ENCODE measurements at places on chromosomes 7 and 10. TPM values are rescaled to one million over a fixed set of nuclear protein-coding genes. Genes with fewer than 3 reads are reported as not detected.
A peak's percentile ranks its signal among the peaks of the same experiment; 100 is the strongest.

Gene COL13A1
- polyA plus RNA-seq, result 24.8 TPM

Gene NUDT13
- polyA plus RNA-seq, result 7.0 TPM

Gene RELN
- polyA plus RNA-seq, result 24.5 TPM

Gene CALCR
- polyA plus RNA-seq, result 1.1 TPM

- DNase-seq, result no peak
These were observed 5.8 kb upstream of the CYP2C18 start for GRCh38 chr10:94677691-94678090.

- DNase-seq, result no peak
These were observed 20.0 kb downstream of the KCNK18 start for GRCh38 chr10:117217196-117217761.

- no peak for DNase-seq
These were observed 59.7 kb downstream of the PROSER2 start for GRCh38 chr10:11882646-11883375.

DNA sequence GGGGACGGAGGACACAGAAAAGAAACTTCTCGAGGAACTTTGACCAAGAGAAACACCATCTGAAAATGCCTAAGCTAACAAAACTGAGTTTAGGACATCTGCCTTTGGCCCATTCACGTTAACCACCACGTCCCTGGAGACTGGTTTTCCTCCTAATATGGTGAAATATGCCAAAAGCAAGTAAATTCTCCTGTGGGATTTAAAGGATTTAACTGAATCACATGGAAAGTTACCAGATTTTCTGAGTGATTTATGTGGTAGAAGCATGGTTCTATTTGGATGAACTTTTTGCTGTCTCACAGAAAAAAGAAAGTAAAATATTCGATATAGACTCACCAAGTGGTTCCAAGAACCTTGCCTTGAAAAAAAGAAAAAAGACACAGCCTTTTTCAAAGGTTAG lies 30.4 kb upstream of the BMPER start:
- DNase-seq, result no peak

GRCh38 chr7:45606931-45607330 lies 32.8 kb downstream of the ADCY1 start:
- no peak for DNase-seq

DNA sequence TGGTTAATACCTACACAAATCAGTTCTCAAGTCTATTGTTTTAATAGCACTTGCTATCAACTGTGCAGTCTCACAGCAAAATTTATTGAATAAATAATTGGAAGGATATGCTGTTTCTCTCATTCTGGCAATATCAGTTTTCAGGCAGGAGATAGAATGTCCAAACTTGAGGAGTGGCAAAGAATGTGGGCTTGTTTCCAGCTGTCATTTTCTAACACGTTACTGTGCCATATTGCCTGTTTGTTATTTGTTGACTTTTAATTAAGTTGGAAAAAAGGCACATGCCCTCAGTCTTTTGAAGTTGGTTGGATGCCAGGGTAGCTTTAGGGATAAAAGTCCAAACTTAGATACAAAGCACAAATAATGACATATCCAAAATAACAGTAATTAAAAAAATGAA lies 52.2 kb downstream of the MAGI2 start:
- peak; percentile 10 for DNase-seq

DNA sequence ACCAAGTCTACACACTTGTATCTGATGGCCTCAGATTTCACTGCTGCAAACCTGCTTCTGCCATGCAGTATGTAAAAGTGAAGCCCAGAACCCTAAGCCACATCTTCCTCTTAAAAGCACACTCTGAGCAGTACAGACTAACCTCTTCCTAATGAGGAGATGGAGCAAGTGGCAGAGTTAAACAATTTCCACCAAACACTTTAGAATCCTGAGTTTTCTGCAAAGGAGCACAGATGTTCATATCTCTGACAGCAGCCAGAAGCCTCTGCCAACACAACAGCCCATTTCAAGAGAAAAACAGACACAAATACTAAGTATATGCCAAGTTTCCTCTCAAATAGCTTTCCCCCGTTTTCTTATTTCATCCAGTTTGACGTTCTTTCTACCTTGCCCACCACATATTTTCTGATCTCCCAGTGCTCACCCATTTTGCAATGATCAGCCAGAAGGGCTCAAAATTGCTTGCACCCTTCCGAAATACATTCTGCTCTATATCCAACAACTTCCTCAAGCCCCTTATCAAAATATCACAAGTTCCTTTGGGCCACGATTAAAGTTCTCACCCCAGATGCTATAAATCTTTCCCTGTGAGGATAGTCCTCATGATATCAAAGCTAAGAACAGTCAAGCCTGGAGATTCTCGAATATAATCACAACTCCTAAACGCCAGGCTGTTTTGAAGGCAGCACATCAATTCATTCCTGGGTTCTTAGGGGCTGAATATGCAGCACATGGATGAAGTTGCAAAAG lies 27.5 kb downstream of the ELMO1 start:
- DNase-seq, result no peak

DNA sequence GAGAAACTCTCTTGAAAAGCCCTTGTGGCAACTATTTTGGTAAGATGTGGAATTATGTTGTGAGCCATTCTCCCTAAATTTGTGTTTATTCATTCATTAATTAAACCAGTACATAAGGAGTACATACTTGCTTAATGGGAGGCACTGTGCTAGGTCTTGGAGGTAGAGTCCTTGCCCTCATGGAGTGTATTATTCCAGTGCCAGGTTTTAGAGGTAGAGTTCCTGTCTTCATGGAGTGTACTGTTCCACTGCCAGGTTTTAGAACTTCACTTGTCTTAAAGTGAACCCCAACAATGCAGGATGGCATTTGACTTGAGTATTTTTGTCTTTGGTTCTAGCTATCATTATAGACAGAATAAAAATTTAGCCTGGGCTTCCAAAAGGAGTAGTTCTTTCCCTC lies 8.8 kb downstream of the MXI1 start:
- DNase-seq, result no peak

DNA sequence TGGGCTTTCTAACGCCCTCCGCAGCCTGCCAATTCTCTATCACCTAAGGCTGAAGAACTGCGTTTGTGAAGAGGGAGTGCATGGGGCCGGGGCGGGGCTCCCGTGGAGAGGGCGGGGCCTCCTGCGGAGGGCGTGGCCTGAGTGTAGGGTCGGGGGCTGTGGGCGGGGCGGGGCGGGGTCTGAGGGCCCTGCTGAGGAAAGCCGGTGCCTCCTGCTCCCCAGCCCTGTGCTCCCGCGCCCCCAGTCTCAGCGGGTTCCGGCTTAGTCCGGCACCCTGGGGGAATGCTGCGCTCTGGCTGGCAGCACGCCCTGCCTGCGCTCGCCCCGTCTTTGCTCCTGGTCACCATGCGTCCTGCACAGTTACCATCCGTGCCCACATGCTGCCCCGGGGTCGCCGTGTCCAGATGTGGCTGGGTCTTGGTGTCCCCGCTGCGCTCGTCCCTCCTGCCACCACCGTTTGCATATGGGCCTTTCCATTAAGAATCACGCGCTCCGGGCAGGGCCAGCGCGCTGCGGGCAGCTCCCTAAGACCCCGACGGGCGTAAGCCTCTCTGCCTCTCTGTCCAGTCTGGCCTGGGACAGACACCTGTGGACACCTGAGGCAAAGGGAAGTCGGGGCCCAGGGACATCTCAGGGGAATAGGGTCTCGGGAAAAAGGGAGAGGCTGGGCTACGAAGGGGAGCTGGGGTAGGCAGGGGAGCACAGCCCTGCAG lies 144.0 kb upstream of the RET start:
- DNase-seq, result no peak

DNA sequence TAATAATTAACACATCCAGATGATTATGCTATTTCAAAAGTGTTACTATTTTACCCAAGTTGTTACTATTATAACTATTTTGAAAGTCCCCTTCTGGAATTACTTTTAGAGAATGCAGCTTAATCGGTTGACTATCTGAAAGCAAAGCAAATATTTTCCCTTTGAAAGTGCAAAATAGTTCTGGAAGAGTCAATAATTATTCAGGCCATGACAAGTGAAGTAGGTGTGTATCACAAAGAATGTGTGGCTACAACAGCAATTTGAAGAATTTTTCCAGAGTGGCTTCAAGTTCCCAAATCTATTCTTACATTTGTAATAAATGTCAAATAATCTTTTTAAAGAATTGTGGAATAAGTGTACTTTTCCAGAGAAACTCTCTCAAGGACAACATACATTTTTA lies 42.8 kb downstream of the RNLS start:
- no peak for DNase-seq

- DNase-seq, result no peak
These were observed 227.4 kb upstream of the KAT6B start for GRCh38 chr10:74598891-74599566.

DNA sequence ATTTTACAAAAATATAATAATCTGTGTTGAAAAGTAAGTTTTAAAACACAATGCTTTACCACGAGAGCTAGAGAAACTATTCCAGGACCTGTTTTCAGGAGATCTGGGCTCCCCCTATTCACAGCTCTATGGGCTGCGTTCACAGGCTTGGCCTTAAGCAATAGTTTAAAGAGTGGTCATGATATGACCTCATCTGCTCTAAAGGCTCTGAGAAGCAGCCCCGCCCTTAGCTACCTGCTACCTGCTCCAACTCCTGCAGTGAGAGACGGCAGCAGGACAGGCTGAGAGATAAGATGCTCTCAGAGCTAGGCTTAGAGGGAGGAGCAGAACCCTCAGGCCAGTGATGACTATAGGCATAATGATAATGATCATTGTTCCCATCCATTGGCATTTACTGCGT lies 12.6 kb downstream of the ALOX5 start:
- DNase-seq, result no peak

DNA sequence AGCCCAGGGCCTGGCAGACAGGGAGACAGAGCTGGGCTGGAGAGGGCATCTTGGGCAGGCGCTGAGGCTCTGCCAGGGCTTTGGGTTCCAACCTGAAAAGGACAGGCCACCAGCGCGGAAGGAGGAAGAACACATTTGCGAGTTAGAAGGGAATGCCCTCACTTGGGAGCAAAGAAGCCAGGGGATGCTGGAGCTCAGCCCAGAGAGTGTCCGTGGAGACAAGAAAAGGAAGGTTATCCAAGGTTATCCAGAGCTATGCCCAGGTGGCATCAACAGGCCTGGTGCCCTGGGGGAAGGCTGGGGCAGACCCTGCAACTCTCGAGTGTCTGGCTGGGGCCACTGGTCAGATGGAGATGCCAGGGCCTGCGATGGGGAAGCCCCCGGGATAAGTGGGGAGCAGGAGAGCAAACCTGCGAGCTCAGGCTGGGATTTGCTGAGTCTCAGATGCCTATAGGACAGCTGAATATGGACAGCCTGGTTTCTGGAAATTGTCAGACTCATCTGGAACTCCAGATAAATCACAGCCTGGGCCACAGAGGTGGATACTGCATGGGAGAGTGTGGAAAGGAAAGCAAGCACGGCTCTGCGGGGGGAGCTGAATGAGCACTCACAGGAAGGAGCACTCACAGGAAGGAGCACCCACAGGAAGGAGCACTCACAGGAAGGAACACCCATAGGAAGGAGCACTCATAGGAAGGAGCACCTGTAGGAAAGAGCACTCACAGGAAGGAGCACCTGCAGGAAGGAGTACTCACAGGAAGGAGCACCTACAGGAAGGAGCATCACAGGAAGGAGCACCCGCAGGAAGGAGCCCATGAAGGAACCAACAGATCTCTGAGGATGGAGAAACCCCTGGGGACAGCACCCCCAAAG lies 152.1 kb downstream of the ADAM12 start:
- no peak for DNase-seq

DNA sequence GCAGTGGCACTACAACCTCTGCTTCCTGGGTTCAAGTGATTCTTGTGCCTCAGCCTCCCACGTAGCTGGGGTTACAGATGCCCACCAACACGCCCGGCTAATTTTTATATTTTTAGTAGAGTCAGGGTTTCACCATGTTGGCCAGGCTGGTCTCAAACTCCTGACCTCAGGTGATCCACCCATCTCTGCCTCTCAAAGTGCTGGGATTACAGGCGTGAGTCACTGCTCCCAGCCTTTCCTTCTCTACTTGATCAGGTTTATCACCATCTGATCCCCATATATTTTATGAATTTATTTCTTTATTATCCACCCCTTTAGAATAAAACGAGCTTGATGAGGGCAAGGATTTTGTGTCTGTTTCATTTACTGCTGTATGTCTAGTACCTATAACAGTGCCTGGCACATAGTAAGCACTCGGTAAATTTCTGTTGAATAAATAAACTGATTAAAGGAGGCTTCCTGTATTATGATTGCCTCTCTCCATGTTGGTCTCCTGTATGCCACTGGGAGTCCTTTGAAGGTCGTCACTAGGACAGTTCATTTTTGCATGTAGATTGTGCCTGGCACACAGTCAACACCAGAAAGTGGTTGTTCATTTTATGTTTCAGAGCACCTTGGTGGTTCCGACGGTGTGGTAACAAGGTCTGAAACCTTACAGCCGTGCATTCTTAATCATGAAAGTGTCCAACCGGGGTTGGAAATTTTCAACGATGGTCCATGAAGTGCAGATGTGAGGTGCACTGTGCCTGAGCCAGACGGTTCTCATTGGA lies 9.6 kb upstream of the EIF3A start:
- DNase-seq, result no peak

GRCh38 chr7:105473163-105473562 lies 48.9 kb downstream of the PUS7 start:
- no peak for DNase-seq

GRCh38 chr10:100812978-100813377 lies 67.6 kb downstream of the PAX2 start:
- DNase-seq, result no peak
